RWPE2 (cell line): ENCODE measurements at places on chromosomes 5 and 9.

DNA sequence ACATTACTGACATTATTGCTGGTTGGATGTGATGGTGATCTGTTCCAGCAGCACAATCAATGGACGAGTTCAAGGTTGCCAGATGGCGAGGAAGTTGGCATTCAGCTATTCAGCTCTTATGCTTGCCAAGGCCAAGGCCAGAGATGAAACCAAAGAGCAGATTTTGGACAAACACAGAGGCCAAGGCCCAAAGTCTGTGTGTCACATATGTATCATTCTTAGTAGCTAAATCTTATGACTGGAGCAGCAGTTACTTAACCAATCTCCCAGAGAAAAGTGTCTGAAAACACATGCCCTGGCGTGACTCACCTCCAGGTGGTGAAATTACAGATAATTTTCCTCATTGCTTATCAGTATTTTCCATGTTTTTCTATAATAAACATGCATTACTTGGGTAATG is 189.0 kb upstream of the EGFLAM start:
- DNase-seq: no peak

DNA sequence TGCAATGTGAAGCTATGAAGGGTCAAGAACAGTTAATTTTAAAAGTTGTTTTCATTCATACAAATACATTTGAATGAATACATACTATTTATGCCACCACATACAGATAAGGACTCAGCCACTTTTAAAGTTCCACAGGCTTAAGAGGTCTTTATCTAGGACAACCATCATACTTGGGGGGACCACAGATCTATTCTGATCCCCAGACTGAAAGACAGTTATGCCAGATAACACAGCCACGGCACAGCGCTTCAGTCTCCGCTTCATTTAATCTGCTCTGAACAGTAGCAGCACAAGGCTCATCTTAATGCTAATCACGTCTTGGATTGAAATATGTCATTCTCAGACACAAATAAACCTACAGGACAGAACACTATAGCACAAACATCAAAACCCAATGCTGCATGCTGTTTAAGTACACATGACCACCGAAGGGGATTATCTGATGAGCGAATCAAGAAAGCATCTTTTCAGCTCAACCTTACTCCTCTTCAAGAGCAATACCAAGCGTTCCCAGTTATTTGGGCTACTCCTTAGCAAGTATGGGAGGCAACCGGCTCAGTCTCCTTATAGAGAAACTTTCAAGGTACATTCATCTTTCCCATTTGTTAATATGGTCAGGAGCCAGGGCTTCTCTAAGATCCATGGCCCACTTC is 33.3 kb downstream of the PUM3 start:
- no peak for DNase-seq

GRCh38 chr9:87152256-87152655 is 204.9 kb upstream of the GAS1 start:
- no peak for DNase-seq

DNA sequence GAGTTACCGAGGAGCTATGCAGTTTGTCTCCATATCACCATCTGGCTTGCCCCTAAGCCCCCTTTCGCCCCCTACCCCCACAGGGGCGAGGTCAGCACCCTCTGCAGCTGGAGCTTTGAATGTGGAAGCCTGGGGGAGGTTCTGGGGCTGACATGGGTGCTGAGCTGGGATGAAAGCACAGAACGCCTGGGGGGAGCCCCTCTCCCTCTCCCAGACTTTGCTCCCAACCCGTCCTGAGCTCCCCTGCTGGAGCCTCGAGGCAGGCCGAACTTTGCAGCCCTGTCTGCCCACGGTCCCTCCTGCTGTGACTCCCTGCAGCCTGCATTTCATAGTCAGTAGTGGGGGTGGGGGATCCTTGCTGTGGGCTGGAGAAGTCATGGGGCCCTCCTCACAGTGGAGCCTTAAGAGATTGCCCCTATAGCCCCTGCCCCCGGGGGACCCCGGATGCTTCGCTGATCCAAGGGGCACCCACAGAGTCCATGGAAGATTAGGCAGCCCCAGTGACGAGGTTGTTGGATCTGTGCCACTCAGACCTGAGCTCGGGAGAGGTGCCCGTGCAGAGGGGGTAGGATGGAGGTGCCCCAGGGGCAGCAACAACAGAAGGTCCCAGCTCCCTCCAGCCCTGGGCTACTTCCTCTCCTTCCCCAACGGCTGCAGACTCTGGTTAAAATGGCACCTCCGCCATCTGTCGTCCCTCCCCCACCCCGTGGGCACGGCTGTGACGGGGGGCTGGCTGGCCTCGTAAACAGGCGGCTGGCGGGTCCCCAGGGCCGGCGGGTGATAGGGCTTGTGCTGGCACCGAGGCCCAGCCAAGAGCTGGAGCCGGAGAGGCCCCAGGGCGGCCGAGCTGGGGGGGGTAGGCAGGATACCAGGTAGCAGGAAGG is 162.0 kb downstream of the C9orf50 start:
- DNase-seq: no peak

DNA sequence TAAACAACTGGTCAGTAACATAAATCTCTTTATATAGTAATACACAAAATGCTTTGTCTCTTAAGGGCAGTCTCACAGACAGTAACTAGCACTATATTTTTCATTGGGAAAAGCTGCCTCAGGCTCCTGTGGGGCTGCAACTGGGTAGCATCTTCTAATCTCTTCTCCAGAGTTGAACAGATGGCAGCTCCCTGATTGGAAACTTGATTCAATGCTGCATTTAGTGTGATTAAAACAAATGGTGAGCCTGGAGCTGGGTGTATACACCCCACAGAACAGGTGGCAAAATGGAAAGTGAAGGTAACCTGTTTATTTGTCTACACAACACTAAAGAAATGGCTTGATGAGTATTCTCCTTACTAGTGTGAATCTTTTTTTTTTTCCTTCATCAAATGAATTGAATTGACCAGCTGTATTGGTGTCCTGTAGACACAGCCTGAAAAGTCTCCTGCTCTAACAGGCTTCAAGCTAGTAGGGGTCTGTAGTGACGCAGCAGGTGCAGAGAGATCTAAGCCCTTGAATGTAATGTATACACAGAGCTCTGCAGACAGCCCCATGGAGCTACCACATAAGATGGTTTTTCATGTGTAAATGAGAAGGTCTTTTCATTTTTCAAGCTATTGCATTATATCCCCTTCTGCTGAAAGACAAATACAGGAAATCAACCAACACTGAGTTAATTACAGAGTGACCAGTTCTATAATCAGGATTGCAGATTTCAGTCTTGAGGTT is 43.3 kb downstream of the IZUMO3 start:
- no peak for DNase-seq

GRCh38 chr5:76771705-76772405 is 47.0 kb upstream of the F2RL1 start:
- DNase-seq: no peak

GRCh38 chr5:150689120-150689519 is 11.7 kb downstream of the RBM22 start:
- DNase-seq: no peak

- DNase-seq: no peak
Measured at GRCh38 chr5:43303242-43303641, 10.0 kb downstream of the HMGCS1 start.

DNA sequence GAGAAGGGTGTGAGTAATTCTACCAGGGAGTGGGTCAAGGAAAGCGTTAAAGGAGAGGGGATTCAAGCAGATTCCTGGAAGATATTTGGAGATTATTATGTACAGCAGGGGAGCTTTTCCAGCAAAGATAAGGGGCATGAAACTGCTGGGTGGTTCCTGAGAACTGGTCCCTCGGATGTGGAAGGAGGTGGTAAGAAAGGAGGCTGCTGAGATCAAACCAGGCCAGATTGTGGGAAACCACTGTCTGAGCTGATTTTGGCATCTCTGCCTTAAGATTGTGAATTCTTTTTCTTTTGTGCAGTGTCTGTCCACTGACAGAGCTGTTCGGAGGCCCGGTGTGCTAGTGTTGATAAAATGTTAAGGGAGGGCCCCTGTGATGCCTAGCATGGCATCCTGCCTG is 45.4 kb downstream of the SNX30 start:
- DNase-seq: no peak

- no peak for DNase-seq
Measured at GRCh38 chr5:176319827-176320554, 41.6 kb downstream of the KIAA1191 start.

GRCh38 chr5:72084876-72085275 is 22.4 kb upstream of the MAP1B start:
- no peak for DNase-seq

GRCh38 chr5:126456217-126456820 is 33.1 kb downstream of the GRAMD2B start:
- DNase-seq: no peak

DNA sequence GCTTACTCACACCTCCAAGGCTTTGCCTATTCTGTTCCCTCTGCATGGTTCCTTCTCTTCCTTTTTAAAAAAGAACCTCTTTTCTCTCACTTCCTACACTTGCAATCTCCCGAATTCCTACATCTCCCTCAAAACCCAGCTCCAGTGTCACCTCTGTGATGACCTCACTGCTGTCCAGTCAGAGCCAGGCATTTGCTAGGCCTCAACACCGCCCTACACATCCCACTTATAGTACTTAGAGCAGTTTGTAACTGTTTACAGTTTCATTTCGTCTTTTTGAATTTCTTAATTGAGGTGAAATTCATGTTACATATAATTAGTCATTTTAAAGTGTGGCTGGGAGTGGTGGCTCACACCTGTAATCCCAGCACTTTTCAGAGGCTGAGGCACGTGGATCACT is 30.8 kb downstream of the CD14 start:
- no peak for DNase-seq

- DNase-seq: no peak
Measured at GRCh38 chr5:160269017-160269416, 39.7 kb downstream of the FABP6 start.

DNA sequence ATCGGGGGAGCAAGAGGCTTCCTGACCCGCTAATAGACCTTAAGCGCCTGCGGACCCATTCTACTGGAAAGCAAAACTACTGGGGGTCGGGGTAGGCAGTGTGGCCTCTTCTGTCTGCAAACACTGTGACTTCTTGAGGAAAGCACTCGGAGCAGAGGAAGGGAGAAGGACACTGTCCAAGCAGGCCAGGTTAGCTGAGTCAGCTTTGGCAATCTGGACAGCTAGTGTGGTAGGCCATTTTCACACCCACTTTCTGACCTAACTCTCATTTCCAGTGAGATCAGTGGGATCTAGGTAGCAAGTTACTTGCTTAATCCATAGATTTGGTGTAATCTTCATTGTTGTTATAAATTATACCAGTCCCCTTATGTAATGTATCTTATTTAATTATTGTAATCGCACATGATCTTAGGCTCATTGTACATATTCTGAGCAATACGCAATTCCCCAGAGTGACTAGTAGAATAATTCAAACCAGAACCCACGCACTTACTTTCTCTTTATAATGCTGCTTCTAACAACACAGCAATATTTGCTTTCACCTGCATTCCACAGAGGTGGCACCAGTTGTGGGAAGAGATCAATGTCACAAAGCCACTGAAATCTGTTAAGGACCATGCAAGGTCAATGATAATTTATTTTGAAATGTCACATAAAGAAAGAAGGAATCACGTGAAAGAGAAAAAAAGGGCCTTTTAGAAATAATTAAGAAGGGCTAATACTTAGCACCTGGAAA is 82.9 kb downstream of the NREP start:
- DNase-seq: no peak

DNA sequence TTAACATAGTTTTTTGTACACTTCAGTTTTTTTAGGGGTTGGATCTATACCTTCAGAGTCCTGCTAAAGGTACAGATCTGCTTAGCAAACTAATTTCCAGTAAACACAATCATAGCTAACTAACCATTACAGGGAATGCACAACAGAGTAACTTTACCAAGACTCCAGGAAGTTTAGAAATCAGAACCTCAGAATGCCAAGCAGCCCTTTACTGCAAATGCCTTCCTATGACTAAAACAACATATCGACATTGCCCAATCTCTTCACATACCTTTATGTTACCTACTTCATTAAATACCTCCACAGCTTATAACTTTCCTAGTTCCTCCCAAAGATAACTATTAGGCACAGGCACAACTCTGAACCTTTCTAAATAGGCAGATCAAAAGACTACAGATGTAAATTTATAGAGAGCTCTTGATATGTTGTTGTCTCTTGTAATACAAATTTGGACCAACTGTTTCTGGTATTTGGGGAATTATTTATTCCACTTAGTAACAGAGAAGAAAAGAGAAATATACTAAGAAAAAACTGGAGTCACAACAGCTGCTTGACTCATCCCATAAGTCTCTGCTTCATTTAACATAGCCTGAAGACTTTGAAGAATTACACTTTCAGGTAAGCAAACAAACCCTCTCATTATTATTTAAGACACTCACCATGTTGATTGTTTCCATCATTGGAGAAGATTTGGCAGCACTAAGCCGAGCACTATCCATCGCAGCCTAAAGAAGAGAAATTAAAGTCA is 46.0 kb upstream of the OR2K2 start:
- DNase-seq: no peak

GRCh38 chr5:153429761-153430380 is 60.6 kb upstream of the GRIA1 start:
- no peak for DNase-seq

- no peak for DNase-seq
Measured at GRCh38 chr5:18601185-18601584, 966.9 kb downstream of the TAF11L14 start.

DNA sequence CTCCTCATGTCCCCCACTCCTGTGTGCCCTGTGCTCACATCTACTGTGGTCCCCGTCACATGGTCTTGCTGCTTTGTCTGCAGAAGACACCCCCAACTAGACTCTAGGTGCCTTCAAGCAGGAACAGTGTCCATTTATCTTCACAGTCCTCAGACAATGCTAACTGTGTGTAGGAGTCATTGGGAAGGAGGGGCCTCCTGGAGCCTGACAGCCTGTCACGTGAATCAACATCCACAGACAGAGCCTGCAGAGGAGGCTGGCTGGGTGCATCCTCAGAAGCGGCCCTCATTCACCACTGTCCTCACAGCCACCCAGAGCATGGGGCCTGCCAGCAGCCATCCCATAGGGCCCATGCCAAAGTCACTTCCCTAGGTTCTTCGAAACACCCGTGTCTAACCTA is 98.7 kb downstream of the MED10 start:
- DNase-seq: no peak

DNA sequence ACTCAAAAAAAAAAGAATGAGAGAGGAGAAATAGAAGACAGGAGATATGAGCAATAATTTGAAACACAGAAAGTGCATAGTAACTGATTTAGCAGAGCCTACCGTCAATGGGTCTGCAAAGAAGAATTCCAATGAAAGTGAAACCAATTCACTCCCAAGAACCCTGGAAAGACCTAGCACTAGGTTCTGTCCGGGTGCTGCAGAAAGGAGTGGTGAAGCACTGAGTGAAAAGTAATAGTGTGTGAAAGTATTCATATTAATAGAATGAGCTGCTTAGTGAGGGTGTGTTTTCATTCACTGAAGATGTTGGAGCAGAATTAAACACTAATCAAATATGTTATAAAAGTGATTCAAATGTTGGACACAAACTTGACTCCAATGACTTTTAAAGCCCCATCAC is 51.3 kb upstream of the SLC30A5 start:
- no peak for DNase-seq

- DNase-seq: no peak
Measured at GRCh38 chr9:138052322-138052615, 174.7 kb downstream of the CACNA1B start.
